ENCODE measurements at places on chromosomes 4 and X. TPM values are rescaled to one million over a fixed set of nuclear protein-coding genes. Genes with fewer than 3 reads are reported as not detected.

DNA sequence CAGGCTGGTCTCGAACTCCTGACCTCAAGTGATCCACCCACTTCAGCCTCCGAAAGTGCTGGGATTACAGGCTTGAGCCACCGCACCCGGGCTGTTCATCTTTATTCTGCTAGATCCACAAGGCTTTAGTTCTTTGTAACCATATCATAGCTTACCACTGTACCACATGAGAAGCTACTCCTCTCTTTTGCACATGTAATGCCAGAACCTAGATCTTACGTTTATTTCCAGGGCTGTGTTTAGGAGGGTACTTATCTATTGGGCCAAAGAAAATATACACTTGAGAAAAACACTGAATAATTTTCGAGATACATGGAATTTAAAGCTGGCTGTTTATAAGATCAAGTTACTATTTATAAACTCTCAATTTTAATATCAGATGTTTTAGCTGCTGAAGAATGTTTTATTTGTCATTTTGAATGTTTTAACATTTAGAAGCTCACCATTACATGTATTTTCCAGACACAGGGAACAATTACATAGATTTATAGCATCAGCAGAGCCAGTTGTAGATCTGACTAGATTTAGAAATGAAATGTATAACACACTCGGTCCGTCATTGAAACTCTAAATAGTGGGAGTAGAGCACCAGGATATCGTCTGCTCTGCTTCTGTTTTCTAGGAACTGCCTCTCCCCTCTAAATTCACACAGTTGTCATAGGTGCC is 155.3 kb upstream of the HAND2 start:
- no peak for DNase-seq

DNA sequence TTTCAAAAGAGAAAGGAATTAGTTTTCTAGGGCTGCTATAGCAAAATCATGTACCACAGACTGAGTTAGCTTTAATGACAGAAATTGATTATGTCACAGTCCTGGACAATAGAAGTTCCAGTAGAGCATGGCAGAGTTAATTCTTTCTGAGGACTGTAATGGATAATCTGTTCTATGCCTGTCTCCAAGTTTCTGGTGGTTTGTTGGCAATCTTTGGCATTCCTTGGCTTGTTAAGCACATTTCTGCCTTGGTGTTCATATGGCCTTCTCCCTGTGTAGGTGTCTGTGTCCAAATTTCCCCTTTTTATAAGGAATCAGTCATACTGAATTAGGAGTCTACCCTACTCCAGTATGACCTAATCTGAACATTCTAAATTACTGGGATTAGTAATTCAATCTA is 336.1 kb upstream of the PABPC4L start:
- no peak for DNase-seq

- no peak for DNase-seq
Measured at GRCh38 chr4:130071746-130072145, 975.8 kb downstream of the C4orf33 start.

GRCh38 chr4:61445374-61446063 is 245.4 kb downstream of the ADGRL3 start:
- no peak for DNase-seq

GRCh38 chr4:47721892-47722575 is 115.8 kb downstream of the CORIN start:
- DNase-seq = no peak

Gene CFAP47
- total RNA-seq = not detected

Gene PCDH18
- total RNA-seq = 59.9 TPM

Gene CXorf38
- 16.9 TPM for total RNA-seq

DNA sequence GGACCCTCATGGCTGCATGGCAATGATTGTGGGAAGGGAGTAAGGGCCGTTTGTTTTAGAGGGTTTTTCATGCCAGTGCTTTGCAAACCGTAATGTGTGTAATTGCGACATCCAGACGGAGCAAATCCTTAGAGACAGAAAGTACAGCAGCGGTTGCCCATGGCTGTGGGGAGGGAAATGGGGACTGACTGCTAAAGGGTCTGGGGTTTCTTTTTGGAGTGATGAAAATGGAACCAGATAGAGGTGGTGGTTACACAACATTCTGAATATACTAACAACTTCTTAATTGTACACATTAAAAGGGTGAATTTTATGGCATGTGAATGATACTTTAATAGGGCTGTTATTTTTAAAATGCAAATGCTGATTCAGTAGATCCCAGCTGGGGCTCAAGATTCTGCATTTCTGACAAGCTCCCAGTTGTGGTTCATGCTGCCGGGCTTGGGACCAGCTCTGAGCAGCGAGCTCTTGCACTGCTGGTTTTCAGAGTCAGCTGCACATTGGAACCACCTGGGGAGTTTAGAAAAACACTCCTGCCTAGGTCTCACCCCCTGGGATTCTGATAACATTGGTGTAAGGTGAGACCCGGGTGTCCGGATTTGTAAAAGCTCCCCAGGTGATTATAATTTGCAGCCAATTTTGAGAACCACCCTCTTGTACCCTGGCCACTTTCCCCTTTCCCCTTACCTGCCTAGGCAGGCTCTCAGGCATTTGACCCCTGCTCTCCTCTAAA is 47.7 kb downstream of the PRPS1 start:
- DNase-seq = peak; percentile 41

GRCh38 chr4:125115476-125115875 is 199.3 kb upstream of the FAT4 start:
- DNase-seq = no peak

Measured in myocyte (in vitro differentiated cells).